ENCODE measurements at places on chromosomes 1 and 21. TPM values are rescaled to one million over a fixed set of nuclear protein-coding genes. Genes with fewer than 3 reads are reported as not detected.

The ACOT11 gene
- total RNA-seq, result 1.3 TPM

The KRTAP10-8 gene
- total RNA-seq, result not detected

The TFAP2E gene
- 1.0 TPM for total RNA-seq

The SYCP1 gene
- total RNA-seq, result not detected

The CCDC190 gene
- total RNA-seq, result not detected

The CYP4B1 gene
- total RNA-seq, result not detected

The RGSL1 gene
- not detected for total RNA-seq

The CD1D gene
- total RNA-seq, result 0.72 TPM

The WNT9A gene
- total RNA-seq, result 2.7 TPM

The MSH4 gene
- 0.75 TPM for total RNA-seq

The UBE2U gene
- not detected for total RNA-seq

The DNM3 gene
- 2.5 TPM for total RNA-seq

The CSF1 gene
- total RNA-seq, result 20.1 TPM

The CFAP141 gene
- total RNA-seq, result not detected

The OR2AK2 gene
- not detected for total RNA-seq

The PTGFR gene
- total RNA-seq, result 0.14 TPM

The LCE3E gene
- total RNA-seq, result not detected

The SPRR5 gene
- not detected for total RNA-seq

The SLC1A7 gene
- total RNA-seq, result not detected

The DNAJC28 gene
- 0.92 TPM for total RNA-seq

The NUP210L gene
- not detected for total RNA-seq

The C1orf226 gene
- total RNA-seq, result 5.9 TPM

The CD5L gene
- total RNA-seq, result not detected

The ABCG1 gene
- not detected for total RNA-seq

The SLC35F3 gene
- 2.2 TPM for total RNA-seq

The OR2T8 gene
- total RNA-seq, result 0.14 TPM

The MXRA8 gene
- 137 TPM for total RNA-seq

The STXBP3 gene
- total RNA-seq, result 36.7 TPM

The TDRD5 gene
- 0.06 TPM for total RNA-seq

The SHISAL2A gene
- total RNA-seq, result 0.17 TPM

The ADAMTS1 gene
- 55.6 TPM for total RNA-seq

The S100A14 gene
- total RNA-seq, result 11.2 TPM

The SPATA46 gene
- total RNA-seq, result not detected

The CCDC27 gene
- total RNA-seq, result not detected

The HCN3 gene
- 8.1 TPM for total RNA-seq

The LRRC53 gene
- total RNA-seq, result not detected

The ZNF684 gene
- total RNA-seq, result 3.9 TPM

The CD1E gene
- total RNA-seq, result not detected

The HUNK gene
- total RNA-seq, result 2.8 TPM

The CASZ1 gene
- 11.8 TPM for total RNA-seq

The CALML6 gene
- total RNA-seq, result not detected

The PTP4A2 gene
- total RNA-seq, result 160 TPM

The NBPF11 gene
- 3.3 TPM for total RNA-seq

The VAMP4 gene
- 3.4 TPM for total RNA-seq

The CLEC20A gene
- not detected for total RNA-seq

The PSEN2 gene
- total RNA-seq, result 30.7 TPM

The TDRD10 gene
- not detected for total RNA-seq

The EPHB2 gene
- total RNA-seq, result 93.6 TPM

The NCAM2 gene
- total RNA-seq, result not detected

The TMPRSS15 gene
- total RNA-seq, result not detected

The CD101 gene
- total RNA-seq, result 0.14 TPM

The SH3BGR gene
- 1.0 TPM for total RNA-seq

The DIPK1A gene
- total RNA-seq, result 1.8 TPM

The ZNF695 gene
- 4.7 TPM for total RNA-seq

The FAM177B gene
- total RNA-seq, result not detected

The AGT gene
- 0.07 TPM for total RNA-seq

The DCDC2B gene
- not detected for total RNA-seq

The AKNAD1 gene
- total RNA-seq, result not detected

All from epithelial cell of proximal tubule (primary cell).